Activated CD8-positive, alpha-beta memory T cell treated with anti-CD3 and anti-CD28 coated beads for 48 hours (primary cell): ENCODE measurements at places on chromosomes 1 and 21.

- DNase-seq = no peak
Measured at GRCh38 chr1:156148216-156148615, 5.2 kb upstream of the SEMA4A start.

DNA sequence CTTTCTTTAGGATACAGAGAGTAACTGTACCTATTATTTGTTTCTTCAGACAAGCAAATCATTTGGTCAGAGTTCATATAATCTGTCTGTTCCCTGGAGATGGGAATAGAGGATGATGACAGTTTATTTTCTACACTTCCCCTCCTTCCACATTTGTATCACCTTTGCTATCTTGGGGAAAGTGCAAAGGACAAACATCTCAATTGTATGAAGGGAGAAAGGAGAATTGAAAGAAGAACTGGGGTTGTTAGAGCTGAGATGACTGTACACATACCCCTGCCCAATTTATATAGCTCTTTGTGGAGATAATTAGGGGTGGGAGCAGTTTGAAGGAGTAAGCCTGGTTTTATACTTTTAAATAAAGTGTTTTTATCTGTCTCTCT is 14.0 kb downstream of the POLR3GL start:
- DNase-seq = no peak

GRCh38 chr1:65946960-65947359 is 154.3 kb downstream of the PDE4B start:
- no peak for DNase-seq

DNA sequence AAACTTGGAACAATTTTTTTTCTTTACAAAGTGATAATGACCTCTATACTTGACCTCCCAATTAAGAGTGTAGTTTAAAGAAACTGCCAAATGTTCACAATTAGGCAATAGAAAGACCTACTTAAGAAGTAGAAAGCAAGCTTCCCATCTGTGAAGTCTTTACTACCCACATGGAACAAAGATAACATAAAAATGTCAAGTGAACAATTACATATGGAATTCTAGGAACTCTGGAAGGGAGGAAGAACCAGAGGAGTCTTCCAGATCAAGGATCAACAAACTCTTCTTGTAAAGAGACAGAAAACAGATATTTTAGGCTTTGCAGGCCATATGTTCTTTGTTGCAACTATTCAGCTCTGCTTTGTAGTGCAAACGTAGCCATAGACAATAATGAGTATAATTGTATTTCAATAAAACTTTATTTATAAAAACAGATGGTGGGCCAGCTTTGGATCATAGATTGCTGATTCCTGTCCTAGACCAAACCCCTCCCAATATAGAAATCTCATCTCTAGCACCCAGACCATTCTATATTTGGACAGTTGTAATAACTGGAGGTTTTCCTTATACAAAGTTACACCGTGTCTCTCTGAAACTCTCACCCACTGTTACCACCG is 68.4 kb upstream of the MAGI3 start:
- no peak for DNase-seq

GRCh38 chr1:97053268-97053667 is 331.7 kb downstream of the PTBP2 start:
- no peak for DNase-seq

- no peak for DNase-seq
Measured at GRCh38 chr1:219379691-219380090, 206.0 kb downstream of the LYPLAL1 start.
